ENCODE measurements at places on chromosomes 4 and X.

- no peak for DNase-seq
Measured at GRCh38 chr4:9875516-9875915, 94.1 kb downstream of the DRD5 start.

DNA sequence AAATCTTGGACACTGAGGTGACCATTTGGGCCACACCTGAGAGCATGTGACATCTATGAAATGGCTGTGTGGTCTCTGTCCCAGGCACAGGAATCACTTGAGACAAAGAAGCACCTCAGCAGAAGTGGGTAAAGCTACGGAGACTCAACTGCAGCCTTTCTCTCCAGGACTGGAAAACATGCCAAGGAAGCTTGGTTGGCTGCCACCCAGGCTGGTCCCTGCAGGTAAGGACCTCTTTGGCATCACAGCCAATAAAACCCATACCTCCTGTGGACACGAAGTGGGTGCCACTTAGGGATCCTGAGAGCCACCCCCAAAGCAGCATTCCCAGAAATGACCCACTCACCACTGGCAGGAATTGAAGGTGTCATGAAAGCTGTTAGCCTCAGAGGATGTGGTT lies 74.6 kb downstream of the LEF1 start:
- no peak for DNase-seq

DNA sequence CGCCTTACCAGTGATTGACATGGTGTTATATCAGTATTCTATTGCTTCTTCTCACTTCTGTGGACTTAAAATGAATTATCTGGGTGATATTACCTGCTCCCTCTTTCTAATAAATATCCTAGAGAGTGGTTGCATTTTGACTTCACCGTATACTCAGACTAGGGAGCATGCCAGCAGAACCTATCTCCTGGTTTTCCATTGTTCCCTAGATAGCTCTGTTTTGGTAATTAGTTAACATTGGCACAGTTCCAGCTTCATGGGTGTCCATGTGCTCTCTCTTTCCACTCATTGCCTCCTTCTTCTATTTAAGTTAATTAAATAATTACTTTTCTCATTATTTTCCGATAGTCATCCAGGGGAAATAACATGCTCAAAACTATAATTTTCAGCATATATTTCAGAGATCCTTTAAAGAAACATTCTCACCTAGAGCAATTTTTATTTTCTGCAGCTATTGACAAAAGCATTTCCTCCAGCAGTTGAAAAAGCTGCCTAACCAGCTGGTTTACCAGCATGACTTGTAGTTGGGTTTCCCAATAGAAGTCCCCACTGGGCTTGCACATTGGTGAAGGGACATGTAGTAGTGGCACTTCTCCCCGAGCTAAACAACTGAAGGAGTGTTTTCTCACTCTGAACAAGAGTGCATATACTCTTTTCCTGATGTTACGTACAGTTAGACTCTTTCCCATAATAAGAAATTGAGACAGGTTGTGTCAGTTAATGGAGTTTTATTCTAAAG lies 27.9 kb upstream of the PAPSS1 start:
- no peak for DNase-seq

DNA sequence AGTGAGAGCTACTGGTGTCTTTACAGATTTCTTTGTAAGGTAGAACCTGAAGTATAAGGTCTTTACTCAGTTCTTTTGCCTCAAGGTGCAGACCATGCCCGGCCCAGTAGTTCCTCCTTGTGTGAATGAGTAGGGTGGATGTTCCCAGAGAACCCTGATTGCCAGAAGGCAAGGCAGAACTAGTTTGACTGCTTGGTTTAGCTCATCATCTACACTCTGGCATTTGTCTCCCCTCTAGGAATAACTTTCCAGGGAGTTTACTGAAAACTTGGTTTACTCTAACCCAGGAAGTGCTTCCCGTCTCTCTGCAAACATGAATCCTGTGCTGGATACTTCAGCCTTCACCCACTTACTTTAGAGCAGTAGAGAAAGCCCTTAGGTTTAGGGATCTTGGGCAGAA lies 29.1 kb downstream of the MCUB start:
- no peak for DNase-seq

GRCh38 chr4:133624744-133625143 lies 475.6 kb downstream of the PCDH10 start:
- no peak for DNase-seq

DNA sequence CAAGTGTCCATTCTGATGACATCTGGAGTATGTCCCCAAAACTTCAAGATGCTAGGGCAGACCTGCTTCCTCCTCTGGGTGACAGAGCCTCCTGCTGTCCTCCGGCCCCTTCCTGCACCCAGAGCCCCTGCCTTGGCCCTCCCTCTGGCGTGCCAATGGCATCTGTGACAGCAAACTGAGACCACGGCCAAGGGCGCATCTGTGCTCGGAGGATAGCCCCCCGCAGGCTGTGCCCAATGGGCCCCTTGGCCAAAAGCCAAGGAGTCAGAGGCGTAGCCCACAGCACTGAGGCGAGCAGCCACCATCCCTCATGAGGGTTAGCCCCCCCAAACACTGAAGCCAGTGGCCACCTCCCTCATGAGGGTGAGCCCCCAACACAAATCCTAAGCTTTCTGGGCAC lies 7.9 kb downstream of the LRPAP1 start:
- no peak for DNase-seq

- no peak for DNase-seq
Measured at GRCh38 chrX:15749642-15750610, 11.9 kb downstream of the CA5B start.

GRCh38 chr4:182448281-182449151 lies 205.3 kb downstream of the TENM3 start:
- DNase-seq: peak; percentile 13

DNA sequence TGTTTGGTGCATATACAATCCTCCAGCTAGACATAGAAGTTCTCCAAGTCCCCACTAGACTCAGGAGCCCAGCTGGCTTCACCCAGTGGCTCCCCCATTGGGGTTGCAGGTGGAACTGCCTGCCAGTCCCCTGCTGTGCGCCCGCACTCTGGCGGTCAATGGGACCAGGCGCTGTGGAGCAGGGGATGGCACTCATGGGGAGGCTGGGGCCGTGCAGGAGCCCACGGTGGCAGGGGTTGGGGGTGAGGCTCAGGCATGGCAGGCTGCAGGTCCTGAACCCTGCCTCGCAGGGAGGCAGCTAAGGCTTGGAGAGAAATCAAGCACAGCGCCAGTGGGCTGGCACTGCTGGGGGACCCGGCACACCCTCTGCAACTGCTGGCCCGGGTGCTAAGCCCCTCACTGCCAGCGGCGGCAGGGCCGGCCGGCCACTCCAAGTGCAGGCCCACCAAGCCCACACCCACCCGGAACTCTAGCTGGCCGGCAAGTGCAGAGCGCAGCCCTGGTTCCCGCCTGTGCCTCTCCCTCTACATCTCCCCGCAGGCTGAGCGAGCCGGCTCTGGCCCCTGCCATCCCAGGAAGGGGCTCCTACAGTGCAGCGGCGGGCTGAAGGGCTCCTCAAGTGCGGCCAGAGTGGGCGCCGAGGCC lies 12.7 kb upstream of the TMPRSS11D start:
- no peak for DNase-seq

DNA sequence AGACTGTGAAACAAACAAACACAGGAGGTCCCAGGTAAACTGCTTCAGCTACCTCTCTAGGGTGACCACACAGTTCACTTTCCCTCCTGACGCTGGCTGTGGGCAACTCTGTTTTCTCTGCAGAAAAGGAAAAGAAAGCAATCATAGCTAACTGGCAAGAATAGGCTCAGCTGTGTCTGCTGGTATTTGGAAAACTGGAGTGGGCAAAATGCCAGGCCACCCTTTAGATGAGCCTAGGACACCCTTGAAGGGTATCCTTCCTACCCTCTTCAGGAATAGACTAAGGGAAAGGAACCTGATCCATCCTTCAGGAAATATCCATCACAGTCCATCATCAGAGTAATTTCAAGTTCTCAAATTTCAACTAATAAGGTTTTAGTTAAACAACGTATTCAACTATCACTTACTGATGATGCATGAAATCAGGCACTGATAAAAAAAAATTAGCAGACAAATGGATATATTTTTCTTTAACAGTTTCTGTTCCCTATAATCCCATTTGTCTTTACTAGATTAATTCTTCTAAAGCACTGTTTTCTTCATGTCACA lies 60.9 kb downstream of the CAMK2D start:
- no peak for DNase-seq

DNA sequence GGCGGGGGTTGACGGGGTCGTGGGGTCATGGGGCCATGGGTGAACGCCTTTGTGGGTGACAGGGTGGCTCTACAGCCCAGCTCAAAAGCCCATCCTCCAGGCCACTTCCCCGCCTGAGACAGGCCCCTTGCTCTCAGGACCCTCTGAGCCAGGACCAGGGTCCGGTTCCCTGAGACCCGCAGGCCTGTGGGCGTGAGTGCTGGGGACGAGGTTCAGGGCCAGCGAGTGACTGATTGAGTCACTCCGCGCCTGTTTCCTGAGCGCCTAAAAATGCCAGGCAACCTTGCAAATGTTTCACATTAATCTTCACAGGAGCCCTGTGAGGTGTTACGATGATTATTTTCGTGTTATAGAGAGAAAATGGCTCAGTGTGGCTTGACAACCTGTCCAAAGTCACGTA lies 97.8 kb downstream of the ZNF674 start:
- DNase-seq: no peak

GRCh38 chr4:20995015-20995414 lies 294.8 kb downstream of the PACRGL start:
- no peak for DNase-seq

- DNase-seq: no peak
Measured at GRCh38 chr4:137694138-137694537, 161.8 kb upstream of the PCDH18 start.

DNA sequence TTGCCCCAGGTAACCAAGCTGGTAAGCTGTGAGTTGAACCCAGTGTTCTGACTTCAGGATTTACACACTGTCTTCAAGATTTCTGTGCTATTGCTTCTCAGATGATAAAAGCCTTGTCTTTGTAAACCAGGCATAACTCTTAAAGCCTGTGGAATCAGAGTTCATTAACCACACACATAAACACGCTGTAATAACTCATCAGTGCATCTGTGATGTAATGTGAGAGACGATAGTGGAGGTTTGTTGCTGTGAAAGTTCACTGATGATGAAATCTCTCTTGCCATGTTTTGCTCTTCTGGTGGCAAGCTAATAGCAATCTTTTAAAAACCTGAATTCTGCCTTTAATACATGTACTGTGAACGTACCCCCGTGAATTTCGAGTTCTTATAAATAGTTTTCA lies 41.5 kb downstream of the CLCN4 start:
- no peak for DNase-seq

DNA sequence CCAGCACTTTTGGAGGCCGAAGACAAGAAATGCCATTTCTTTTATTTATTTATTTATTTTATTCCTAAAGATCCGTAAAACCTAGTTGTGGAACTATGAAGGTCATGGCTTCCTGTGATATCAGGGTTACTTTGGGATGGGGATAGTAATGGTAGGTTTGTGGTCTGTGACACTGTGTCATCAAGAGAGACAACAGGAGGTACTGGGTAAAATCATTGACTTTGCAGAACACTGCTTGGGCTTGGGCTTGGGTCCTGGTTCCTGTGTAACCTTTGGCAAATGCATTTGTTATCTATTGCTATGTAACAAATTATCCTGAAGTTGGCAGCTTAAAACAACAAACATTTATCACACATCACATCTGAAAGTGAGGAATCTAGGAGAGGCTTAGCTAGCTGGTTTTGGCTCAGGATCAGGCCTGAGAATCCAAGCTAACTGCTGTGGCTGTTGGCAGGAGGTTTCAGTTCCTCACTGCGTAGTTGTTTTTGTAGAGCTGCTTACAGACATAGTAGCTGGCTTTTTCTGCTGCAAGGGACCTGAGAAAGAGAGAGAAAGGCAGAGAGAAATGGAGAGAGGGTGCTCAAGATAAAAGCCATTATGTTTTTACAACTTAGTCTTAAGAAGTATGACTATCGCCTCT lies 576.4 kb upstream of the SLIT2 start:
- DNase-seq: no peak

GRCh38 chr4:43886196-43886595 lies 562.4 kb downstream of the KCTD8 start:
- no peak for DNase-seq

- no peak for DNase-seq
Measured at GRCh38 chr4:2961811-2962441, 1.3 kb downstream of the NOP14 start.

Measured in activated CD4-positive, alpha-beta T cell treated with anti-CD3 and anti-CD28 coated beads, Interleukin-2, amount 50 U/mL, for 1 hour (primary cell).